DMS53 (cell line): ENCODE measurements at places on chromosomes 2 and 18.
A peak's percentile ranks its signal among the peaks of the same experiment; 100 is the strongest.

DNA sequence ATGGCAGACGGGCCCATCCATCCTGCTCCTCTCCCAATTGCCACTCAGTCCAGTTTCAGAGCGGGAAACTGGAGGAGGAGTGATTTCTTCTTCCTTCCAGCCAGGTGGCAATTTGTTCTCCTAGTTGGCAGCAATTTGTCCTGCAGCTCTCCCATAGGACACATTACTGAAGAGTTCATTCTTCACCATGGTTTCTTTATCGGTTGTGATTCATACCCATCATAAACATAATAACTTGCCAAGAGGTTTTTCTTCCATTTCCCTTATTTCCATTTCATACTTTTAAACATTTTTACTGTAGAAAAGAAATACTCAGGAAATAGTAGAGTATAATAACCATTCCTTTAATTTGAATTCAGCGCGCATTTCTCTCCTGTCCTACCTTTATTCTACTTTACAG, 377.9 kb upstream of the RAB12 start:
- DNase-seq = no peak

DNA sequence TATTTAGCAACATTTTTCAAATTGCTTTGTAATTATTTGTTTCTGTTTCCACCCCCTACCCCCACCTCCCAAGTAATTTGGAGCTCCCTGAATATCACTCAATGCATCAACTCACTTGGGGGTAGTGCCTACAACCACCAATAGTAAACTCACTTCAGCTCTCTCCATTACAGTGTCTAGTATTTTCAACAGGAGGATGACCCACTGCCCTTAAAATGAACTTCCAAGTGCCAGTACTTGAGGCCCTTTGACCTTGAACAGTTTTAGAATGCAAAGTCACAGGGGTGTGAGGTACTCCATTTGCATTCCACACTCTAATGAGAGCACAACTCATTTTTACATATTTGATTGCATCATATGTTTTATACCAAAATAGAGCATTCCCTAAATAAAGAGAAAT, 523.0 kb downstream of the ERBB4 start:
- DNase-seq = no peak

DNA sequence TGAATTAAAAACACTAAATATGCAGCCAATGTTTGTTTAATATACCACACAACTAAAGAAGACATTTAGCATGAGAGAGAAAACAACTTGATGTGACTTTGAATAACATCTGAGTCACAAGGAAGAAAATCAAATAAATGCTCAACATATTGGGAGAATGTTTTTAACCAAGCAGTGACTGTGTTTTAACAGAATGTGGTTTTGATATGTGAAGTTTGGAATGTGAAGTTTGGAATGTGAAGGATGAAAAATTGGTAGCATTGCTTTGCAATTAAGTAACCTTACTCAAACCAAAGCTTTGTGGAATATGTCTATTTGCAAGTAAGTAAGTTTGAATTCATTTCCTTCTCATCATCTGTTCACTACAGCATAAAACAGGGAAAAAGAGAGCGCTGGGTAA, 128.2 kb upstream of the DNAJC10 start:
- no peak for DNase-seq

DNA sequence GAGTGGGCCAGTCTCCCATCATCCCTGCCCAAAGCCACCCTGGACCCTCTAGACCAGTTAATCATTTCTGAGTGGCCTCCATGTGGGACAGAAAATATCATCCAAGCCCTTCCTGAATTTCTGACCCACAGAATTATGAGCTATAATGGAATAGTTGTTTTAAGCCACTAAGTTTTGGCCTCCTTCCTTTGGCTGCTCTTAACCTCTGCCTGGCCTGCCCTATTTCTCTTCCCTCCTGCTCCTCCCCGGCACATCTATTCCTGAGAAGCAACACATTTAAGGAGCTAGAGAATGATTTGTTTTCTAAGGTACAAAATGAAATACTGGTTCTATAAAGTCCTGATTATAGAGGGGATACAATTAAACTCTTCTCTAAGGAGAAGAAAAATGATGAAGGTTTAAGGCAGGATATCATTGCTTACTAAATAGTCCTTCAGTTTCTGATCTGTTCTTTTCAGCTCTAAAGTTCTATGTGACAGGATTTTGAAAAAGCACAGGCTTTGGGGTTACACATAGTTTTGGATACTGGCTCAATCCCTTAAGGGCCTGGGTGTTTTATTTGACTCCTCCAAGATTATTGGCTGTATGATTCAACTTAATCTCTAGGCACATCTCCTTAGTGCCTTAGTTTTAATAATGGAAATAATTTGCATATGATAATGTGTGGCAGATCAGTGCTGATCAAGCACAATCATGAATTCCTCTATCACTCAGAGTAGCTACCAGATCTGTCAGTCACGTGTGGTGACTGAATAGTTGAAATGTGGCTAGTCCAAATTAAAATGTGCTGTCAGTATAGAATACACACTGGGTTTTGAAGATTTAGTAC, 240.3 kb downstream of the VAPA start:
- DNase-seq = no peak

GRCh38 chr2:171957061-171957460, 34.8 kb downstream of the HAT1 start:
- peak; percentile 29 for DNase-seq

- DNase-seq = peak; percentile 88
These were observed 389.8 kb downstream of the FIGN start for GRCh38 chr2:163345795-163346573.

GRCh38 chr2:41955316-41956043, 92.3 kb upstream of the PKDCC start:
- no peak for DNase-seq

- no peak for DNase-seq
These were observed 6.6 kb downstream of the CHPF start for GRCh38 chr2:219536967-219537366.

GRCh38 chr18:55287149-55287806, 300.7 kb downstream of the TCF4 start:
- no peak for DNase-seq

DNA sequence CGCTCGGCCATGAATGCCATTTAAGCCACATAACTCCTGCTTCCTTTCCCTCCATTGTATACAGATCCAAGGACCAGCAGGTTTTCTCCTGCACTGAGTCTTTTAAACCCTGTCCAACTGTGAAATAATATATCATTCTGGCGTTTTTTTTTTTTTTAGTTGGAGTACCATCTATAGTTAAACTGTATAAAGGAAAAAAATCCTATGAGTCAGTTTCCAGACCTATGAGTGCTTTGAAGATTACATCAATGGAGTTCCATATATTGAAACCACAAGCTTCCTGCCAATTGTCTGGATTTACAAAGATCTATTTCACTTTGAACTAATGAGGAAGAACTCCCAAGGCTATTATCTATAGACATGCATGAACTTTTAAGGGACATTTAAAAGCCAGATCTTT, 2.4 kb upstream of the MALT1 start:
- peak; percentile 82 for DNase-seq

DNA sequence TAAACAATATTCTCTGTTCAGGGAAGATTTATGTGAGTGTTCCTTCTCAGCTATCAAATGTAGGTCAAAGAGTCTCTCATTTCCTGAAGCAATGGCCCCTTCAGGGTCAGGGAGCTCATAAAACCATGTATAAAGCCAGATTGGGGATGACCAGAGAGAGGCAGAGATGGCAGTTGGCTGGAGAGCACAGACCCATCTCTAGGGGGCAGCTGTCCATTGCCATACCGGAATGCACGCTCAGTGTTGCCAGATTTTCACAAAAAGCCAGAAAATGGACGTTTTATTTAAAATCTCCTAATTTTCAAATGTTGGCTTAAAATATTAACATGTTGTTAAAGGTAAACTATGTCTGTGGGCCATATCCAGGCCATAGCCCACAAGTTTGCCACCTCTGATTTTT, 1920.7 kb upstream of the CELF4 start:
- no peak for DNase-seq

GRCh38 chr2:131039908-131040660, 53.2 kb downstream of the FAM168B start:
- DNase-seq = no peak

- no peak for DNase-seq
These were observed 414.7 kb downstream of the LPIN1 start for GRCh38 chr2:12161085-12161484.

DNA sequence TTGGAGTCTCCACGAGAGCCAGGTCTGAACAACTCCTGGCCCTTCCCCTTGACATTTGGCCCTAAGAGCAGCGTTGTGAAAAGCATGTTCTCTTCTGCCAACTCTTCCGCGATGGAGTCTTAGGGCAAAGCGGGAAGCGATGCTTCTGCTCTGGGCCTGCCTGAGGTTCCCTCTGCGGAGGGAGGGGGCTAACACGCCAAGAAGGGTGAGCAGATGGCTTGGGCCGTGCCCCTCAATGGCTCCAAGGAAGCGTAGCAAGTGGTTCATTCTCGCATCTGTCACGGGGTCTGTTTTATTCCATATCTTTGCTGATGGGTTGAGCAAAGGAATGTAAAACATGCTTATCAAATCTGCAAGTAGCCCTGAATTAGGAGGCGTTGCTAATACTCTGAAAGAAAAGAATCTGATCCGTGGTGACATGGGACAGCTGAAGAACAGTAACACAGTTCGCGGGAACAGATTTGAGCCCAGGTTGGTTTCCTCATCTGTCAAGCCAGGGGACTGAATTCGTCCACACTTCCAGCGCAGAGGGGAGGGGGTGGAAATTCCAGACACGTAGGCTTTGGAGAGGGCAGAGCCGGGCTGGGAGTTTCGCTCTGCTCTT, 38.0 kb downstream of the DNMT3A start:
- DNase-seq = no peak

GRCh38 chr2:100703213-100703612, 116.7 kb upstream of the NPAS2 start:
- DNase-seq = no peak

DNA sequence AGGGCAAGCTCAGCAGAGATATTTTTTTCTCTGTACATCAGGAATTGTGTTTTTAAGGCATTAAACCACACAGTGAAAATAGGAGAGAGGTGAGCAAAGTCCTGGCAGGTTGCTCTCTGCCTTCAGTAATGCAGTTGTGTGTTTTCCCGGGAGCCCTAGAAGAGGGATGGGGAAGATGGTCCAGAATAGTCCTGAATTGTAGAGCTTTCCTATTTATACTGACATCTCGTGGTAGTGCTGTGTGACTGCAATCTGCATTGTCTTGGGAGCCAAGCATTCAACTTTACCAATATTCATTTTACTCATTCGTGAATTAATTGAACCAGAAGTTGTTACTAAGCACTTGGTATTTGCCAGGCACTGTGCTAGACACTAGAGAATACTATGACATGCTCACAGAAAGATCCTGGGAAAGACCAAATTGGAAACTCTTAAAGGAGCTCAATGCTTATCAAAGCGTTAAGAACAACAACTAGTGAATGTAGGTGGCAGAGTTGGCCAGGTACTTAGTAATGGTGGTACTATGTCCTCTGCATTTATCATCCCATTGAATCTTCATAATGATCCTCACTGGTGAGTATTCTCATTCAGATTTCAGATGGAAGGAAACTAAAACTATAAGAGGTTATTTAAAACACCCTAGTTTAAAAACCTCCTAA, 214.6 kb downstream of the TRIB2 start:
- DNase-seq = peak; percentile 60

DNA sequence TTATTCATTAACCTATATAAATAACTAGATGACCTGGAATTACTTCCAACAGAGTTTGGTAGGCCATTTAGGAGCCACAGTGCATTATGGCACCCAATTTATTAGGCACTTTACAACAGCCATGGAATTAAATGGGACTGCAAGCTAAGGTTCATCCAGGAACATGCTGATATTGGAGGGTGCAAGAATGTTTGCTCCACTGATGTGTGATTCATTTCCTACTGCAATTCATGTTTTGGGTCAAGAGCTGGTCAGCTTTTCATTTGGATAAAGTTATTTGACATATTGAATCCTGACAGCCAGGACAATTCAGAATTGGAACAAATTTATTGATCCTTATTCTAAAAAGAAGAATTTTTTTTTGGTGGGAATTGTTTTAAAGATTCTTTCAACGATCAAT, 11.8 kb upstream of the LYPD1 start:
- no peak for DNase-seq

DNA sequence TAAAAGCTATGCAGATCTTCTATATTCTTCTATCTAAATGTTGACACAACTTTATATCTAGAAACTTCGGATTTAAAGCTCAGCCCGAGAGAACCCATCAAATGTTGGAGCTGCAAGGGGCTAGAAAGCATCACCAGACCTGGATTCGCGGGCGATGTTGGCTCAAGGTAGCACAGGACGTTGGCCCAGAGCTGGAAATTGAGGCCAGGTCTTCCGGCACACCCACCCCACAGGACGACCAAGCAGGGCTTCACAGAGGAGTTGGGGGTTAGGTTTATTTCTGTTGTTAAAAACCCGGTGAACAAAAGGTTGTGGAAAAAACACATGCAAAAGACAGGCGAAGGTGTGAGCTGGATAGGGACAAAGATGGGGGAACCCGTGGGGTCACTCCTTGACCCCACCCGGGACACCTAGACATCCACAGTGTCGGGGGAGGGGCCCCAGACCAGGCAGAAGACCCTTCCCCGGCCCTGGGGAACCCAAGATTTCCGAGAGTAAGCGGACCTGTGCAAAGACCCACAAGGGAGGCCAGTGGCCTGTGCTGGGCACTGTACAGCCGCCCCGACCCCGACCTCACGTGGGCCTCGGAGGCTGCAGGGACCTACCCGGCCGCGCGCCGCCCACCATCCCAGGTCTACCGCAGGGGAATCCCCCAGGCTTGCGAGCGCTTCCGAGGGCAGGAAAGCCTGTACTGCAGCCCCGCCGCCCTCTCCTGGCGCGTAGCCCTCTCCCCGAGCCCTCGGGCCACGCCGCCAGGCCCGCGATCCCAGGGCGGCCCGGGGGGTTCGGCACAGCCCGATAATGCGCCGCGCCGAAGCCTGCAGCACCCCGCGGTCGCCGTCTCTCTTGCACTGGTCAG, 1.8 kb upstream of the AGBL5 start:
- DNase-seq = peak; percentile 36

- peak; percentile 93 for DNase-seq
These were observed at the start of gene TGIF1 for GRCh38 chr18:3450012-3450798. TGIF1 (plus strand) TSS chr18:3450172; CDS start chr18:3450490, 318 bp downstream.

GRCh38 chr2:109516445-109517117, 97.2 kb downstream of the SEPTIN10 start:
- peak; percentile 92 for DNase-seq

DNA sequence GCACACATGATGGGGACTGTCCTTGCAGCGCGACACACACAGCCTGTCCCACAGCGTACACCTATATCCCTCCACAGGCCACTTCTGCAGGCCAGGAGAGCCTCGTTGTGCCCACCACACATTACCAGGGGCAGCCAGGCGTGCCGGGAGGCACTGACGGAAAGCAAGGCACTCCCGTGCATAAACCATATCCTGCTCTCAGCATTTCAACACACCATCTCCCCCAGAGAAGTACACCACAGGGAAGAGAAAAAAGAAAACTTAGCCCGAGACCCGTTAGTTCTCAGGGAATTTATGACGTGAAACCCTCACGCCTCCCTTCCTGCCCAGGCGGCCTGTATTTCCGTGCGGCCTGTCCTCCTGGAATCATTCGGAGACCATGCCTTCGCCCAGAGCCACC, 24.6 kb upstream of the SALL3 start:
- DNase-seq = no peak
